CD4-positive, alpha-beta T cell treated with Interleukin-10 for 1 hour (primary cell): ENCODE measurements at places on chromosomes 6 and 20.

DNA sequence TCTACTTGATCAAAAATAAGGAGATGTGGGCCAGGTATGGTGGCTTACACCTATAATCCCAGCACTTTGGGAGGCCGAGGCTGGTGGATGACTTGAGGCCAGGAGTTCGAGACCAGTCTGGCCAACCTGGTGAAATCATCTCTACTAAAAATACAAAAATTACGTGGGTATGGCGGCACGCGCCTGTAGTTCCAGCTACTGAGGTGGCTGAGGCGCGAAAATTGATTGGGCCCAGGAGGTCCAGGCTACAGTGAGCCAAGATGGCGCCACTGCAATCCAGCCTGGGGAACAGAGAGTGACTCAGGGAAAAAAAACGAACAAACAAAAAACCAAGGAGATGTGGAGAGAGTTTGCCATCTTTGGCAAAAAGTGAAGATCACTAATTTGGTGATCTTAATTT lies 65.3 kb downstream of the BMP2 start:
- no peak for DNase-seq

GRCh38 chr20:15653396-15654207 lies 919.6 kb downstream of the KIF16B start:
- DNase-seq = no peak

DNA sequence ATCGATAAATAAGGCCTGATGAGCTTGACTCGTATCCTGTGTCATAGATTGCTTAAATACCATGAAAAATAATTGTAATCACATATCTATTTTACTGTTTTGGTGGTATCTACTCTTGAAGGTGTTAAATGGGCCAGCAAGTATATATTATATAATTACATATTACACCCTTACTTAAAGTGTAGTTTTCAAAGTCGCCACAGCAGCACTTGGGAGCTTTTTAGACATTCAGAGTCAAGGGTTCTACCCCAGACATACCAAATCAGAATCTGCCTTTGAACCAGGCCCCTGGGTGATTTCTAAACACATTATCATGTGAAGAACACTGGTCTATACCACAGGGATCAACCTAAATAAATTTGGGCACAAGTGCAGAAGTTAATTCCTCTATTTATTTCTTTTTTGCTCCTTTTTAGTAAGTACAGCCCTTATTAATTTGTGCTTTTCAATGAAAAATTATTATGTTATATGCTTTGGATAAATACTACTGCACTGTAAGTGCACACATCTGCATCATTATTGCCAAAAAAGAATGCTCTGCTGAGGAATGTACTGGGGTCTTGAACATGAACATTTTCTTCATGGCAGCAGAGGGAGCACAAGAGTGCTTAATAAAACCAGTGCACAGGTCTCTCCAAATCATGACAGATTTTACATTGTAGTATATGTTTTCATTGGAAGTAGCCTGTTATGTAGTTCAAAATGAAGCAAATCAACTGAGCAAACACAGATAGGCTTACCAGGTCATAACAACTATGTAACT lies 3.1 kb upstream of the ATXN1 start:
- peak; percentile 53 for DNase-seq

- DNase-seq = peak; percentile 84
Measured at GRCh38 chr20:35600993-35601973, 14.3 kb upstream of the SPAG4 start.

DNA sequence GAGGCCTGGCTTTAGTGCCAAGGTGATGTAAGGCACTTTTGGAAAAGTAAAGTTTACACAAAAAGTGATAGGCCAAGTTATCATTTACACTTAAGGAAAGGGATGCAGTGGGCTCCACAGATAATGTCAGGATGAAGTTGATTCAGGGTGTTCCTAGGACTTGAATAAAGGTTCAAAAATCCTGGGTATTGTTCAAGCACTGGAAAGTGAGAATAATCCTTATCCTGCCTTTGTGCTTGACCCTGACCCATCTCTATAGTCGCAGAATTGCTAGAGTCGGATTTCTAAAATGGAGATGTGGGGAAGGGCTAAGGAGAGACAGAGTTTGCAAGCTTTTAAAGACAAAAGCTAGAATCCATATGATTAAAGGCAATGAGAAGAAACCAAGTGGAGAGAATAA lies 115.6 kb downstream of the TIAM2 start:
- DNase-seq = no peak

DNA sequence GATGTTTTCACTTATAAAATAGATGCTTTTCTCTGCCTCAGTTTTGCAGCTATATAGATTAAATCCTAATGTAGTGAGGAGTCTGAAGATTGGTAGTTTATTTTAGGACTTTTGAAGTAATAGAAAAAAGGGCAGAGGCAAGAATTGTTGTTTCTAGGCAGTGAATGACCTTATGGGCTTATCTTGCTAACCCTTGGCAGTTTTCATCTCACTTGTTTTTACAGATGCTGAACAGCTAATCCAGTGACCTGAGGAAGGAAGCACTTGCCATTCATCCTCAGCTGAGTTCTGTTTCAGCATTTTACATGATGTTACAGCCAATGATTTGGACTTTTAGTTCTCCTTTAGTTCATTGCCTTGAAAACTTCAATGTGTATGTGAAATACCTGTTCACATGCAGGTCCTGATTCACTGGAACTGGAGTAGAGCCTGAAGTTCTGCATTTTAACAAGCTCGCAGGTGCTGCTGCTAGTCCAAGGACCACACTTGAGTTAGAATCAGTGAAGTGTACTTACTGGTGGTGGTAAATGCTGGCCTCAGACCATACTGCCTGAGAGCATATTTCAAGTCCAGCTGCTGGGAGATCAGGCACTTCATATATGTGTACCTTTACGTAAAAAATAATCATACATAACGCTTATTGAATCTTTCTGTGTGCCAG lies 86.9 kb downstream of the TULP4 start:
- no peak for DNase-seq

DNA sequence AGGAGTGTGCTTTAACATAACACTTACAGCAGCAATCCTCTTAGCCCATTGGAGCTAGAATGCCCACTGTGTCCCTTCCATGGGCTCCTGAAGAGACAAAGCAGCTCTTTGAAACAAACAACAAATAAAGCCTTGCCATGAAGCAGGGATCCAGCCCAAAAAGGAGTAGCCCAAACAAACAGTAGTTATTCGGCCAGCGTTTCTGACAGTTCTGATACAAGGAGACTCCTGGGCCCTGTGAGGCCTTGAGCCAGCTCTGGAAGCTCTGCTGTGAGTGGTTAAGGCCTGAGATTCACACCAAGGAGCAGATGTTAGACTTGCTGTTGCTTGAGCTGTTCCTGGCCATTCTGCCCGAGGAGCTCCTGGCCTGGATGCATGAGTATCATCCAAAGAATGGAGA lies 16.9 kb upstream of the ZSCAN16 start:
- no peak for DNase-seq

DNA sequence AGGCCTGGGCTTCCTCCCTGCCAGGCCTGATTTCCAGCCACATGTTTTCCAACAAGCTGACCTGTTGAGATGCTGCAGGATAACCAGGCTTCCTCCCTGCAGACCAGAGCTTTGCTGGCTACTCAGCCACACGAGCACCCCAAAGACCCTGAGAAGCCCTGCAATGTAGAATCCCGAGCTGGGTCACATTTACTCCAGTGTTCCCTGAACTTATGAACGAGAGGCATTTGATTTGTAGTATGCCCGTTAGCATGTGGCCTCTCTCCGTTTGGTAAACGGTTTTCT lies 4.0 kb downstream of the SIRPA start:
- no peak for DNase-seq

DNA sequence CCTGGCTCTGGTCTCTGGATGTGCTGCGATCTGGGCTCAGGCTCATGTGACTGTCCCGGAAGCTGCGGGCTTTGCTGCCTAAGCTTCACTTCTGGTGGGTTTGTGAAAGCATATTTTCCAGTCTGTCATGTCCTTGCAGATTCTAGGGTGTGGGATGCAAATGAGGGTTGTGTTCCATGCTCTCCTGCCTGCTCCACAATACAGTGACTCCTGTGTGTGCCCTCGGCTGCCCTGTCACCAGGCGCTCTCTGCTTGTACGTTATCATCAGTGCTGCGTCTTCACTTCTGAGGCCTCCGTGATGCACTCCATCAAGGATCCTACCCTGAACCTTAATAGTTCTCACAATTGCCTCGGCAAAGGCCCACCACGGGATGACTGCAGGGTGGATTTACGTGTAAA lies 84.2 kb downstream of the TTLL2 start:
- no peak for DNase-seq

DNA sequence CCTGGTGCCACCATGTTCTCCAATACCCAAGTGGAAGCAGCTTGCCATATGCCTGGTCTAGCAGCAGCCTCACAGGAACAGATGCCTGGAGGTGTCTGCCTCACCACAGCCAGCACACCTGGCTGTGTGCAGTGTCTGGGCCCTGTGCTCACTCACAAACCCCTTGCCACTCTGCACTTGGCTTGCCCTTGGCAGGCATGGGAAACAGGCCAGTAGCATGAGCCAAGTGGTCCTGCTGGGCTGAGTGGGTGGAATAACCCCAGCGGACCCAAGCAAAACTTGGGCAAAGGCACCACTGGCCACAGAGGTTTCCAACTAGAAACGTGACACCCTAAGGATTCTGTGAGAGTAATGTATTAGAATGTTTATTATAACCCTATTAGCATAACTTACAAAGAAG lies 600.5 kb upstream of the GJE1 start:
- no peak for DNase-seq

DNA sequence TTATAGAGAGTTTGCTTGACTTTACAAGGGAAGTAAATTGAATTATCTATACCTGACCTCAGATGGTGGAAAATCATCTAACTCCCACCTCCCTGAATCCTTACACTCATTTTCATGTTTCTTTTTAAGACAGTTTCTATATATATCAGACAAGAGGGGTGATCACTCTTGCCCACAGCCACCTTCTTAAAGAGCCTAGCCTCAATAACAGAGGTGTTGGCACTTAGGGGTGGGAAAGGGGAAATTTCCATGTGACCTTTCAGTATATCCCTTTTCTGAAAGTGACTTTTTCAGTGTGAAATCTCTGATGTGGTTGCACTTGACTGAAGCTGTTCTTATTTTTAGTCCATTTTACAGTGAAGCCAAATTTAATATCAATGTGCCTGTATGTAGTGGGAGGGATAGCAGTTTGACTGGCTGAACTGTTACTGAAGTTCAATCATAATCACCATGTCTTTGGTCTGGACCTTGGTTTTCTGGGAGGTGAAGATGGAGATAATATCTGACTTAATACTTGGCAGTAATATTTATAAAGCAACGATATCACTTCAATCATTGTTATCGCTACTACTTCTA lies 141.3 kb downstream of the MAP3K7 start:
- no peak for DNase-seq

- no peak for DNase-seq
Measured at GRCh38 chr6:166330612-166331011, 11.7 kb downstream of the SFT2D1 start.

GRCh38 chr6:170128346-170128745 lies 162.5 kb downstream of the DLL1 start:
- no peak for DNase-seq

GRCh38 chr6:41644297-41644879 lies 6.1 kb downstream of the MDFI start:
- no peak for DNase-seq

DNA sequence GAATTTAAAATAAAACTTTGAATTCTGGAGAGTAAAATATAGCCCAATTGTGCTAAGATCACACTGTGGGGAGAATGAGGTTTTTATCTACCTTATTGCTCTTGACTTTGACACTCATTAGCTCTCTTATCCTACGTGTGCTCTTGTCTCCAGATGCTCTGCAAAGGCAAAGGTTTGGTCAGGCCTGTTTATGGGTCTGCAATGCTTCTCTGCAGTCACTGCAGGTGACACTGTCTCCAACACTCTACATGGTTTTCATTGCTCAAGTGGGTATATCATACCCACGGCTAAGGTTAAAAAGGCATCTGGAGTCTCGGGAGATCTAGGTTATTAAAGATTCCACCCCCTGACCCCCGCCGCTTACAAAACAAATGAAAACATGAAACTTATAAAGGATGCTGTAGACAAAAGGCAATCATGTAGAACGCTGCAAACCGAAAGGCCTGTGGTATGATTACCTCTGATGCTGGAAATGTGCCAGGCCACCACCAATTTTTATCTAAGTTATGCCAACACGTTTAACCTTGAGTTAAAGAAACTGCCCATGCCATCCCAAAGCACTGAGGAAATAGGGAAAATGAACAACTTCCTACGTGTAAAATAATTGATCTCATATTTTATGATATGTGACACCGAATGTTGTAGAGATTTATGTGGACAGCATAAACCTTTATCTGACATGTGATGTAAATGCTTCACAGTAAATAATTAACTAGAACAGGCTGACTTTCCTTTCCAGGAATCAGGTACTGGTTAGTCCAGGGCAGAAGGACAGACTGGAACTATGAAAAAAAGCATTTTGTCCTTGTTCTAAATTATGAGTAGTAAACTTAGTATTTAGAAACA lies 238.2 kb upstream of the NOX3 start:
- no peak for DNase-seq
